Diencephalon (tissue), 1 donor: ENCODE measurements at places on chromosomes 7 and 10. TPM values are rescaled to one million over a fixed set of nuclear protein-coding genes. Genes with fewer than 3 reads are reported as not detected.

HMX3 gene
- 2.8 TPM for total RNA-seq

SDK1 gene
- total RNA-seq = 18.9 TPM

SORCS3 gene
- 25.8 TPM for total RNA-seq

TWIST1 gene
- 1.6 TPM for total RNA-seq

PDSS1 gene
- 24.2 TPM for total RNA-seq

FBXO24 gene
- not detected for total RNA-seq

RAPGEF5 gene
- 62.7 TPM for total RNA-seq

AIFM2 gene
- total RNA-seq = 3.9 TPM

GRID2IP gene
- 2.1 TPM for total RNA-seq

AKR1D1 gene
- total RNA-seq = not detected

CABCOCO1 gene
- 5.5 TPM for total RNA-seq

C10orf67 gene
- total RNA-seq = 1.2 TPM

ZNF22 gene
- total RNA-seq = 38.1 TPM

KEL gene
- total RNA-seq = 2.5 TPM

LMOD2 gene
- not detected for total RNA-seq

AFAP1L2 gene
- total RNA-seq = 18.7 TPM

ZP3 gene
- 1.4 TPM for total RNA-seq

GPR158 gene
- total RNA-seq = 14.3 TPM

CDK14 gene
- total RNA-seq = 137 TPM

CXCL12 gene
- total RNA-seq = 13.1 TPM

ABCB1 gene
- 12.2 TPM for total RNA-seq

PTF1A gene
- total RNA-seq = not detected

HABP2 gene
- 0.23 TPM for total RNA-seq

TFPI2 gene
- 0.92 TPM for total RNA-seq

LRIT1 gene
- total RNA-seq = not detected

LIPF gene
- total RNA-seq = not detected

ORC5 gene
- 48.0 TPM for total RNA-seq

TYSND1 gene
- 6.7 TPM for total RNA-seq

EN2 gene
- 0.23 TPM for total RNA-seq

SH2D4B gene
- total RNA-seq = 0.23 TPM

TCTN3 gene
- 25.8 TPM for total RNA-seq

NME8 gene
- not detected for total RNA-seq

AOAH gene
- total RNA-seq = 5.3 TPM

MRLN gene
- 0.69 TPM for total RNA-seq

TAS2R41 gene
- not detected for total RNA-seq

DUS4L gene
- total RNA-seq = 17.8 TPM

OR6B1 gene
- not detected for total RNA-seq

SPDYE18 gene
- total RNA-seq = not detected

HERC4 gene
- total RNA-seq = 81.7 TPM

ITGB8 gene
- total RNA-seq = 107 TPM

IKZF1 gene
- total RNA-seq = 3.7 TPM
